ENCODE measurements at places on chromosomes 1 and 21. TPM values are rescaled to one million over a fixed set of nuclear protein-coding genes. Genes with fewer than 3 reads are reported as not detected.

NT5C1A gene
- total RNA-seq: not detected

SELE gene
- total RNA-seq: not detected

PCP4 gene
- not detected for total RNA-seq

KCND3 gene
- not detected for total RNA-seq

H6PD gene
- total RNA-seq: 7.7 TPM

CTH gene
- total RNA-seq: 1.7 TPM

CRYAA gene
- total RNA-seq: not detected

CFAP57 gene
- 0.49 TPM for total RNA-seq
